ENCODE measurements at places on chromosomes 2 and 18. TPM values are rescaled to one million over a fixed set of nuclear protein-coding genes. Genes with fewer than 3 reads are reported as not detected.

- no peak for DNase-seq
Measured at GRCh38 chr2:3454802-3455201, 64.5 kb downstream of the ADI1 start.

- DNase-seq: no peak
Measured at GRCh38 chr2:199848389-199849130, 2.4 kb downstream of the FTCDNL1 start.

The EDAR gene
- total RNA-seq: 0.36 TPM

- no peak for DNase-seq
Measured at GRCh38 chr2:152406119-152406835, 71.3 kb downstream of the FMNL2 start.

The VWC2L gene
- not detected for total RNA-seq

GRCh38 chr2:60125611-60126426, 427.6 kb downstream of the BCL11A start:
- DNase-seq: no peak

DNA sequence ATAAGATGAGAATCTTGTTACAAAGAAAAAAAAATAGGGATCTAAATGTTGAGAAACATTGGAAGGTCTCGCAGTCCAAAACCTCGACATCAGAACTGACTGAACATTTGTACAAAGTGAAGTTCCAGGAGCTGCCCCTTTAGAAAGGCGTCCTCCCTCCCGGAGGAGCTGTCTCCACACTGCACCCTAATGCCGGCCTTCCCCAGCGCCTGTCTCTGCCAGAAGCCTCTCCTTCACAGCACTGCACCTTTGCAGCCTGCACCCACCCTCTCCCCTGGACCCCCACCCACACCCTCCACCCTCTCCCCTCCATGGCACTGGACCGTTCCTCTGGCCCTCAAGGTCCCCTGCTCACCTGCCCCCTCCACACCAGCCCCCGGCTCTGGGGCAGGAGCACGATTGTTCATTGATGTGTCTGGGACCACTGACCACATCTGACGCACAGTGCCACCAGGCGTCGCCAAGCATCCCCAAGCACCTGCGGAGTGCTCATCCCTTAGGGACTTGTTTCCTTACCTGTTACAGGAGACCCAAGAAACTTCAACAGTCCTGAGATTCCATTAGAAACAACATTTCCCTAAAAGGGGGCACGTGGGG, 90.3 kb upstream of the SNTG2 start:
- no peak for DNase-seq

DNA sequence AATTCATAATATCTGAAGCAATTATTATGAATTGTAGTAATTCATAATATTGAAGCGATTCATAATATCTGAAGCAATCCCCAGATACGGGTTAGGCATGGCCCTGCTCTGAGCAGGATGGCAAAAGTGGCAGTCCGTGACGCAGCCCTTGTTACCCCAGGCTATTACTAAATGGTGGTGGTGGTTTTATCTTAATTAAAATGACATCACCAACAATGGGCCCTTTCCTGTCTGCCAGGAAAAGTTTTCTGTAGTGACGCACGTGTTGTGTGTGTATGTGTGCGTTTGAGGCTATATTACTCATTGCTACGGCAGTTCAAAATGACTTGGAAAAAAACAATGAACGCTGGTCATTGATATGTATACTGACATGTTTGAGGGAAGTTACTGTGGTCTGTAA, 10.6 kb upstream of the MOCOS start:
- no peak for DNase-seq

DNA sequence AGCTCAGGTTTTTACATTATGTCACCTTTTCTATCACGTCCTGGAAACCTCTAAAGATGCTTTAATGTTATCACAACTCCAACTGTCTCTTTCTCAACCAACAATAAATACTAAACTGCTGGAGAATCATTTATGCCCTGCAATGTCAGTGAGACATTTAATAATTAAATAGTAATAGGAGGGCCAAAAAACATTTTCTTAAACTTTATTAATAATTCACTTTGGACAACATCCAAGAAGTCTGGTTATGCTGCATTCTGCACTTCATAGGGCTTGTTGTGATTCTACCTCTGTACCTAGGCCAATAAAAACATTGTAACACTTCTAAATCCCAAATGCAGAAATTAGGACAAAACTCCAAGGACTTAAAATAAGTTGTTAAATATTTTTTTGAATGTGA, 420.4 kb upstream of the LRRTM1 start:
- DNase-seq: no peak

GRCh38 chr18:47381975-47382570, 130.6 kb upstream of the SKOR2 start:
- no peak for DNase-seq

- DNase-seq: no peak
Measured at GRCh38 chr18:11741505-11742145, 52.6 kb downstream of the GNAL start.

The GALNT14 gene
- total RNA-seq: 0.44 TPM

All from activated CD4-positive, alpha-beta memory T cell treated with anti-CD3 and anti-CD28 coated beads for 36 hours (primary cell).